ENCODE measurements at places on chromosomes 5 and 9. TPM values are rescaled to one million over a fixed set of nuclear protein-coding genes. Genes with fewer than 3 reads are reported as not detected.

The LMX1B gene
- total RNA-seq: 0.09 TPM

The HAVCR1 gene
- total RNA-seq: not detected

The ZNF462 gene
- total RNA-seq: 18.5 TPM

The FBN2 gene
- 0.95 TPM for total RNA-seq

The TXNDC8 gene
- not detected for total RNA-seq

The SPATA31E1 gene
- total RNA-seq: not detected

The AJM1 gene
- total RNA-seq: 0.72 TPM

The BAAT gene
- not detected for total RNA-seq

The CER1 gene
- 0.37 TPM for total RNA-seq

The TEX48 gene
- not detected for total RNA-seq

The PCDHAC2 gene
- total RNA-seq: 3.1 TPM

The ARHGEF39 gene
- total RNA-seq: 0.36 TPM

The TRIM41 gene
- 11.0 TPM for total RNA-seq

The CARD6 gene
- total RNA-seq: 16.1 TPM

The PALM2AKAP2 gene
- 23.4 TPM for total RNA-seq

The NOL6 gene
- 19.1 TPM for total RNA-seq

The CDK9 gene
- 69.8 TPM for total RNA-seq

The SPATA9 gene
- total RNA-seq: 1.8 TPM

The GEMIN5 gene
- total RNA-seq: 15.9 TPM

The EIF4EBP3 gene
- total RNA-seq: 32.2 TPM

The IL13 gene
- total RNA-seq: not detected

The CFAP77 gene
- not detected for total RNA-seq

The INSYN2B gene
- 1.4 TPM for total RNA-seq

The PRR7 gene
- 2.8 TPM for total RNA-seq

The AQP3 gene
- total RNA-seq: 139 TPM

The PCAT7 gene
- total RNA-seq: not detected

The BTNL8 gene
- total RNA-seq: 8.8 TPM

The ARSB gene
- total RNA-seq: 15.6 TPM

The CLIC3 gene
- 0.95 TPM for total RNA-seq

The SHOC1 gene
- not detected for total RNA-seq

The HK3 gene
- 61.6 TPM for total RNA-seq

The IFNA14 gene
- not detected for total RNA-seq

The PTGER4 gene
- total RNA-seq: 51.1 TPM

The SLC25A2 gene
- 2.0 TPM for total RNA-seq

The NFIB gene
- 111 TPM for total RNA-seq

The NSG2 gene
- total RNA-seq: not detected

The TRAF1 gene
- total RNA-seq: 4.8 TPM

The NME5 gene
- total RNA-seq: 2.3 TPM

The IFNB1 gene
- total RNA-seq: not detected

The UGCG gene
- 25.0 TPM for total RNA-seq

The C9orf50 gene
- total RNA-seq: not detected

The LCN15 gene
- total RNA-seq: not detected

The PDE8B gene
- 30.5 TPM for total RNA-seq

The ABO gene
- 4.7 TPM for total RNA-seq

The ESM1 gene
- 0.36 TPM for total RNA-seq

The PCDHGB1 gene
- total RNA-seq: 2.2 TPM

The CKS2 gene
- total RNA-seq: 34.1 TPM

The CCDC183 gene
- 2.8 TPM for total RNA-seq

The TMEM174 gene
- not detected for total RNA-seq

The CKMT2 gene
- total RNA-seq: 5.2 TPM

The ZDHHC11 gene
- 4.0 TPM for total RNA-seq

The AMBP gene
- not detected for total RNA-seq

The SPINK5 gene
- total RNA-seq: 0.60 TPM

The TEX10 gene
- total RNA-seq: 36.7 TPM

Measured in omental fat pad (tissue), 4 donors.